ENCODE measurements at places on chromosomes 4 and X. TPM values are rescaled to one million over a fixed set of nuclear protein-coding genes. Genes with fewer than 3 reads are reported as not detected.

DNA sequence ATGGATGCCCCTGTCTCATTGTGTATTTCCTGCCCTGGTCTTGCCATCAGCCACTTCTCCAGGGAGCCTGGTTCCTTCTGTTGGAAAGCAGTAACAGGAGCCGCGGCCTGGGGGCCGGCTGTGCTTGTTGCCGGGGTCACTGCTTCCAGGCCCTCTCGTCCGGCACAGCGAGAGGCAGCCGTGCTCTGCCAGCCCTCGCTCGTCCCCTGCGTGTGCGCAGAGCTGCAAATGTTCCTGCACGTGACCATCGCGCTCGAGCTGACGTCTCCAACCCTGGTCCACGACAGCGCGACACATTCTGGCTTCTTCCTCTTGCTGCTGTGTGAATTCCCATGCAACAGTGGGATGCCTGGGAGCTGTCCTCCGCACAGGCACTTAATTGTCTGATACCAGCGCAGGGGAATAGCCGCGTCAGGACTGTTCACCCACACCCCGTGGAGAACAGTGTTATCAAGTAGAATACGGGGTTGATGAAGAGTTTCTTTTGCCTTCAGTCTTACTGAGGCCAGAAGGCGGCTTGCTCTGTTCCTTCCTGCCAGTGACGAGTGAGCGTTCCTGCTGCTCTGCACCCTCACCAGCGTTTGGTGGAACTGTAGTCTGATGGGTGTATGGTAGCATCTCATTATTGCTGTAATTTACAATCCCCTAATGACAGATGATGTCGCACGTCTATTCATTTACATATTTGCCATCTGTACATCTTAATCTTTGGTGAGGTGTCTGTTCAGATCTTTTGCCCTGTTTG is 12.3 kb downstream of the PDE6B start:
- DNase-seq, result no peak

DNA sequence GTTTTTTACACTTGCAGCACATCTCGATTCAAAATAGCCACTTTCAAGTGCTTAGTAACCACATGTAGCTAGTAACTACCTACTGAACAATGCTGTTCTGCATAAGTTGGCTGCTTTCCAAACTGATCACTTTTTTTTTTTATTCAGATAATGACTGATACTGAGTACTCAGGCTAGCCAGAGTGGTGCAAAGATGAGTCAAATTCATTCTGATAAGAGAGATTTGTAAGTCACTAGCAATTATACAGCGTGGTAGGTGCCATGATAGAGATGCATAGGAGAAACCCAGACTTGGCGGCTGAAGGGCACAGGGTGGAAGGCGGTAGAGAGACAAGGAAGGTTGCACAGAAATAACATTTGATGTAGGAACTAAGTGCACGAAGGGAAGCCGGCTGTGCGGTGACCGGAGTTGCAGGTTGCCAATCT is 357 bp upstream of the IGBP1 start:
- DNase-seq, result no peak

- DNase-seq, result peak; percentile 74
Measured at GRCh38 chr4:131499141-131499873, 1649.8 kb upstream of the PCDH10 start.

DNA sequence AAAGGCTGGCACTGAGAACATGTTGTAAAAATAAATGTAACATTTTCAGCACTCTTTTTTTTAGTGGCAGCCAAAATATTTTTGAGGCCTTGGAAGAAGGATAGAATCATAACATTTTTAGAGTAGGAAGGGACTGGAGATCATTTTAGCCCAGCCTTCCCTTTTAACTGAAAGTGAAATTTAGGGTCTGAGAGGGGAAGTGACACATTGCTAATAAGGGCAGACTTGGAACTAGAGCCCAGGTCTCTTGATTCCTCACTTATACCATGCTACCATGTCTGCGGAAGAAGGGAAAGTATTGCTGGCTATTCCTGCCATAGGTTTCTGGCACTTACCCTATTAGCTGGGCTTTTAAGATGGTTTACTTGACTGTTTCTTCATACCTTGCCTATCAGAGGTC is 4.8 kb downstream of the WDR44 start:
- DNase-seq, result no peak

GRCh38 chr4:139367421-139368090 is 65.3 kb upstream of the NDUFC1 start:
- peak; percentile 11 for DNase-seq

DNA sequence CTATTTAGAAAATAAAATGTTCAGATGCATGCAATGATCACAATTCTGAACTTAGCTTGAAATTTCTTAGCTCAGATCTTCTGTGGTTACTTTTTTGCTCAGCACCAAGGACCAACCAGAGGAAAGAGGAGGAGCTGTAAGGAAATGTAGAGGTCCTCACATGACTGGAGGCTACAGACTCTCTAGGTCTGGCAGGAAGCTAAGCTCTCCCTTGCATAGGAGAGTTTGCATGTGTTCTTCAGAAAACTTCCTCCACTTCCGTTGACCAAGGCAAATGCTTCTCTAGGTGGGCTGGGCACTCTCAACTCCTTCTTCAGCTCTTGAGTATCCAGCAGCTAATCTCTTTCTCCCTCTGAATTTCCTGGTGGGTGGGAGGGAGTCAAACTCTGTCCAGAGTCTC is 119.6 kb downstream of the BTC start:
- DNase-seq, result no peak

- DNase-seq, result no peak
Measured at GRCh38 chrX:252244-252956, 28.8 kb upstream of the PLCXD1 start.

- DNase-seq, result no peak
Measured at GRCh38 chr4:51843309-51844152, 578 bp downstream of the DCUN1D4 start.

DNA sequence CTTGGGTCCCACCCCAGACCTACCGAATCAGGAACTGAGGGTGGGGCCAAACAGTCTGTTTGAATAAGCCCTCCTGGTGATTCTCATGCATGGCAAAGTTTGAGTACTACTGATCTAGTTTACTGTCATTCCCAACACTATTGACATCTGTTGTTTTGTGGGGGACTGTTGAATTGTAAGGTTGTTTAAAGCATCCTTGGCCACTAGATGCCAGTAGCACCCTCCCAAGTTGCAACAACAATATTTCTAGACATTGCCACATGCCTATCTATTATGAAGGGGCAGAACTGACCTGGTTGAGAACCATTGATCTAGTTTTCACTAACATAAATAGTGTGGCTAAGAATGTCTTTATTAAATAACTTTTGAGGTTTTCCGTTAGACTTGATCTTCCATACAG is 15.1 kb downstream of the TAF9B start:
- no peak for DNase-seq

GRCh38 chrX:132292793-132293192 is 73.5 kb upstream of the RAP2C start:
- DNase-seq, result peak; percentile 20

DNA sequence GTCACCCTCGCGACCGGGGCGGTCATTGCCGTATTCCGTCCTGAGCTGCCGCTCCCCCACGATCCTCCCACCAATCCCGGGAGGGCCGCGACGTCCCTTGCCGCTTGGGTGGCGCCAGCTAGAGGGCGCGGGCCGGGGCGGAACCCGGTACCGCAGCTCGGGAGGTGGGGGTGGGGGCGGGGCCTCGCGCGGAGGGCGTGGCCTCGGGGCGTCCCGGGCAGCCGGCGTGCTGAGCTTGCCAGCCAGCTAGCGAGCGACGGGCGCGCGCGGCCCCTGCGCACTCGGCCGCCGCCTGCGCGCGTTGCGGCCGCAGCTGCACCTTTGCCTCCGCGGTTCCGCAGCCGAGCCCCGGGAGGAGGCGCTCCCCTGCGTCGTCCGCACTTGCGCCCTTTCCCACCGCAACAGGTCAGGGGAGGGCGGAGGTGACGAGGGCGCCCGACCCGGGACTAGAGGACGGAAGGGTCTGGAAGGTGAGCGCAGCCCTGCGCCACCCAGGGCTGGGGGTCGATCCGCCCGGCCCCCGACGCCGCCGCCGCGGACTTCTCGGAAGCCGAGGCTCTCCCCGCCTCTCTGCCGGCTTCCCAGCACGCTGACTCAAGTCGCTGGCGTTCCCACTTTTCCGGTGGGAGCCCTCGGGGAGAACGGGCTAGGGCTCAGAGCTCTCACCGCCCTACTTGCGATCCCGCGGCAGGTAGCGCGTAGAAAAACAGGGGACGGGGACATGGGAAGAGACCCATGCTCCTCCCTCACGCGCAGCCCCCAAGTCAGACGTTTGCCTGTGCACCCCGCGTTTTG is at the start of gene AFF1:
AFF1 (plus strand) TSS at position 241 of the 795 bp plus-strand sequence. CDS start 13,523 bp downstream, outside the sequence.
- DNase-seq, result peak; percentile 91

DNA sequence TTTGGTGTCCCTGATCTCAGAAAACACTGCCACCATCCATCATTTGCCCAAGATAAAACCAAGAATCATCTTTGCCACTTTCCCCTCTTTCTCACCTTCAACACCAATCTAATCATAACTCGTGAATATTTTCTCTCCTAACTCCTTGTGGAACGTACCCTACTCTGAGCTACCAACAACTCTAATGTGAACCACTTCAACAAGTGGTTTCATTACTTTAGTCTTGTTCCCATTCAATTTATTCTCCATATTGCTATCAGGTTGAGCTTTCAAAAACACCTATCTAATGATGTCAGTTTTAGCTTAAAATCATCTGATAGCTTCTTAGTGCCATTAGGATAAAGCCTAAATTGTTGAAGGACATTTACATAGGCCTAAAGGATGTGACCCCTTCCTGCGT is 39.8 kb upstream of the CXorf38 start:
- no peak for DNase-seq

- DNase-seq, result peak; percentile 88
Measured at GRCh38 chr4:76546759-76547742, 112.0 kb downstream of the SHROOM3 start.

DNA sequence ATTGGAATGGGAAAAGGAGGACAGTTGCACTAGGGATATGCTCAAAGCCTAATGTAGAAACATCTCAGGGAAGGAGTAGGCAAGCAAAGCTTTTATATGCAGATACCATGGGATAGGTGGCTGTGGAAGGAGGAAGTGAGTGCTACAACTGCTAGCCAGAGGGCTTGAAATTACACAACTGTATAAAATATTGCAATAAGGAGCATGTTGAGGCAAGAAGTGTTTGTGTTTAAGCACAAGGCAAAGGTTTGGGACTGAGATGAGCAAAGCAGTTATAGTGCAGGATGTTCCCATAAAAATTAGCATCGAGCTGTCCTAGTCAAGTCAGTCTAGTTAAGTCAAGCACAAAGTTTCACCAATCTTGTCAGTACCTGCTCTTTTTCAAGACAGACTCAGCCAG is 35.6 kb upstream of the DCAF8L1 start:
- DNase-seq, result no peak

GRCh38 chrX:111254896-111255693 is 15.2 kb downstream of the CAPN6 start:
- peak; percentile 48 for DNase-seq

GRCh38 chr4:32147446-32148085 is 1427.4 kb downstream of the PCDH7 start:
- DNase-seq, result no peak

- DNase-seq, result peak; percentile 18
Measured at GRCh38 chr4:152304220-152304619, 231.7 kb downstream of the FBXW7 start.

DNA sequence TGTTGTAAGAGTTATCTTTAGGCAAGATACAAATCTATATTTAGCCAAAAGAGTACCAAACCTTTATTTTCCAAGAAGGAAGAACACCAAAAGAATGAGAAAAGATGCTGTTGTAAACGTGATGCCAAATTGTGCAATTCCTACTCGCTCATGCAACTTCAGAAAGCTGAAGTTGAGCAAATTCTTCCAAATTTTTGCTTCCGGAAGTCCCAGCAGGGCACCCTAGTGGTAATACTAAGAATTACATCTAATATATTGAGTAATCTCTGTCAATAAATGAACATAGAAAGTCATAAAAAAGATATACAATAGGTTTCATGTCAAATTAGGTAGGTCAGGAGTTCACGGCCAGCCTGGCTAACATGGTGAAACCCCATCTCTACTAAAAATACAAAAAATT is 36.0 kb upstream of the SMARCAD1 start:
- DNase-seq, result no peak

- DNase-seq, result no peak
Measured at GRCh38 chr4:172802032-172802431, 366.6 kb upstream of the GALNT7 start.

- DNase-seq, result peak; percentile 37
Measured at GRCh38 chr4:138439143-138439581, 197.0 kb upstream of the SLC7A11 start.

DNA sequence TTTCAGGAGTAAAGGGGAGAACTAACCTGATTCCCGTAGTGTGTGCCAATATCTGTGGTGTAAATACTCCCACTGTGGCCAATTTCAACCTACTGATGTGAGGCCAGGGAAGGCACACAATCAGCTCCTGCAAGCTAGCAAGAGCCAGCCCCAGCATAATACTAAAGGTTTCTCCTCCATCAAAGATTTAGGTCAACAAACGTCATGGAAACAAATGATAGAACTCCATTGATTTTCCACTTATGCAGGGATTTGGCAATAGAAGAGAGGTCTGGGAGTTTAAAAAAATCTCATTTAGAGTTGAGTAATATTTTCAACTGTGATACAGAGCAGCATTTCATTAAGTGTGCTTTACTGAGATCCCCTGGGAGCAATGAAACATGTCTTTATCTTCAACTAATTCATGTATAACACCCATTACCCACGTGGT is 15.8 kb upstream of the VEGFD start:
- no peak for DNase-seq

GRCh38 chr4:164529486-164529885 is 224.4 kb upstream of the SMIM31 start:
- DNase-seq, result no peak

DNA sequence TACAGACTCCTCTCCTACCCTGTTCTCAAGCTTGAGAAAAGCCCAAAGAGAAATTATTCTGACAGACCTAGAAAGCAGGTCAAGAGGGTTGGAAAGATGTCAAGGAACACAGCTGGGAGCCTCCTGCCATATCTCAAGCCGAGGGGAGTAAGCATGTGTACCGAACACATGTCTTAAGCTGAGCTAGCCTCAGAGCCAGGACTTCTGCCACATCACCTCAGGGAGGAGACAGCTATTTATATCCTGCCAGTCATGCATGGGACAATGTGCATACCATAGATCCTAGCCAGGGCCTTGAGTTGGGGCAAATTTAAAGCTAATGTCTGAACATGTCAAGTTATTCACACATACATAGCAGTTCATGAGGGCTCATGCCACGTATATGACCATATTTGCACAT is 11.8 kb downstream of the TMEM31 start:
- DNase-seq, result no peak

DNA sequence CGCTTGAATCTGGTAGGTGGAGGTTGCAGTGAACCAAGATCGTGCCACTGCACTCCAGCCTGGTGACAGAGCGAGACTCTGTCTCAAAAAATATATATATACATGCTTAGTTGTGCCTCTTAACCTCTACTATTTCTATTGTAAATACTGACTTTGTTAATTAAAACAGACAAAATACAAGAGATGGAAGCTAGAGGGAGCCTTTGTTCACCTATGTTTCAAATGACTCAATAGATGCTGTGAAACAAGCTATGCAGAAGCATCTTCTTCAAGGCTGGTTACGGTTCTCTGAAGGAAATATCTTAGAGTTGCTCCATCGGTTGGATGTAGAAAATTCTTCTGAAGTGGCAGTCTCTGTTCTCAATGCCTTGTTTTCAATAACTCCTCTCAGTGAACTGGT is 6.2 kb downstream of the NCAPG start:
- no peak for DNase-seq

GRCh38 chr4:78656968-78657445 is 105.4 kb downstream of the ANXA3 start:
- peak; percentile 36 for DNase-seq

Gene KLHL4
- 8.5 TPM for total RNA-seq

Gene UVSSA
- 7.1 TPM for total RNA-seq

Gene TRO
- 7.4 TPM for total RNA-seq

Gene SULT1E1
- 0.11 TPM for total RNA-seq

Gene ENAM
- total RNA-seq, result 0.20 TPM
